ENCODE measurements at places on chromosomes 2 and 18. TPM values are rescaled to one million over a fixed set of nuclear protein-coding genes. Genes with fewer than 3 reads are reported as not detected.

DNA sequence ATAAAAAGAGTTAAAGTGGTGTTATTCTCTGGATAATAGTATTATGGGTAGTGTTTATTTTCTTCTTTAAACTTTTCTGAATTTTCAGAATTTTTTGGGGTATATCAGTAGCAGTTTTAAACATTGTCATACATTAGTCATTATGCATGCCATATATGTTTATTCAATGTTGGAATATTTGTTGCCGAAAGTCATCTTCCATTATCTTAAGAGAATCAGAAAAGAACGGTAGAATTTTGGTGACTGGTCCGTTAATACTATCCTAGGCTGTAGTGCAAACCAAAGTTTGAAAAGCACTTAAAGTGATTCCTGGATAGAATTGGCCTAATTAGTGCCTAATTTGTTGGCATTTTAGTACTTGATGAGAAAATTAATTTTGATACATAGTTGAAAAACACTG, 244.1 kb downstream of the PHLPP1 start:
- no peak for DNase-seq

DNA sequence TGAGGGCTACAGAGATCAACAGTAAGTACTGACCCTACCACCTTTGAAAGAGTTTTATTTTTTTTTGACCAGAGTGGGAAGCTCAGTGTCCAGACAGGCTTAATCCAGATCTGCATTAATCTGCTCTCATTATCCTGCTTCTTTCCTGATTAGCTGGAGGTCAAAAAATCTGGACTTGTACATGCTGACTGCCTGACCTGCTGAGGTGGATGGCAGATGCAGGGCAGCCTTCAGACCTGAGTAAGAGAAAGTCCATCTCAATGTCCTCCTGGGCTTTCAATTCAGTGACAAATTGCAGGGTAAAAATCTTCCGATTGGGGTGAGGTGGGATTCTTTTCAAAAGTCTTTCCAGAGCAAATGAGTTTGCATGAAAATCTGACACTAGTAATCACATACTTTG, 998.8 kb upstream of the PIK3C3 start:
- no peak for DNase-seq

DNA sequence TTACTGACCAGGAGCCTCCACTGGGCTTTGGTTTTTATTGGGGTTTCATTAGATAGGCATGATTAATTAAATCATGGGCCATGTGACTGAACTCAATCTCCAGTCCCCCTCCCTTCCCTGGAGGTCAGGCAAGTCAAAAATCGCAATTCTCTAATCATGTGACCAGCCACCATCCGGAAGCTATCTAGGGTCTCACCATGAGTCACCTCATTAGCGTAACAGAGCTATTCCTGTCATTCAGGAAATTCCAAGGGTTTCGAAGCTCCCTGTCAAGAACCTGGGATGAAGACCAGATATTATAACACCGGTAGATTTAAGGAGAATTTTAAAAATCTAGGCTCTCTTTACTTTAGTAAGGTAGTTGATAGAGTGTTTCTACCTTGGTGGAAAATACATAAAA, 180.3 kb upstream of the TCF4 start:
- DNase-seq: no peak

GRCh38 chr2:27798486-27798885, 27.0 kb downstream of the MRPL33 start:
- no peak for DNase-seq

DNA sequence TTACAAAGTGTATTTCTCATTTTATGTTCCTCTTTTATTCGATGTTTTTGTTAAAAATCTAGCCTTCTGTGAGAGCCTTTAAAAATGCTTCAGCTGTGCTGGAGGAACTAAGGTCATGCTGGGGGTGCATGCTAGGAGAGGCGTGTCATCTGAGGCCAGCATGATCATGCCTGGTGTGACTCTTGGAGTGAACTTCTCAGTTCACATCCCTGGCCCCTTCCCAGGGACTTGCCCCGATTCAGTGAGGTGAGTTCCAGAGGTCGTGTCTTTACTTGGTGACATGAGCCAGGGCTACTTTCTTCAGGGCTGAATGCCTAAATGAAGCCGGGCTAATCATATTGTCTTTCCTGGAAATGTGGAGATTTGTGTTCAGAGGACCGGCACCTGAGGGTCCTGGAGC, 264.9 kb downstream of the MREG start:
- no peak for DNase-seq

- DNase-seq: no peak
These were observed 15.3 kb downstream of the SEH1L start for GRCh38 chr18:12963069-12963468.

GRCh38 chr2:182628916-182629315, 87.1 kb upstream of the DNAJC10 start:
- DNase-seq: no peak

GRCh38 chr18:26405190-26405801, 143.1 kb downstream of the KCTD1 start:
- DNase-seq: no peak

DNA sequence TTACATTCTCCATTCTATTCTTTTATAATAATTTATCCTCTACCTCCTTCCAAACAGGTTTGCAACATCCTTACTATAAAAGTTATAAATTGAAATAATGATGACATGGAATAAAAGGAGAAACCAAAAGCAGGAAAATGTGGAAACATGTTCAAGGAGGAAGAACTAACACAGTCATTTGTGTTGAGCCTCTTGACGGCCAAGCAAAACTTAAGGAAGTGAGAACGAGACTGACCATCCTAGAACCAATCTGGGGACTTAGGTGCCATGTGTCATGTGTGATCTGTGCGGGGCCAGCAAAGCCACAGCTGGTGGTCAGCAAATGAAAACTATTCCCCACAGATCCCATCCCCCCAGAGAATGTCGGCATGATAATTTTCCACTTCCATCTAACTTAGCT, 25.6 kb upstream of the FAM124B start:
- no peak for DNase-seq

- no peak for DNase-seq
These were observed 58.9 kb downstream of the SH3RF3 start for GRCh38 chr2:109187711-109188495.

DNA sequence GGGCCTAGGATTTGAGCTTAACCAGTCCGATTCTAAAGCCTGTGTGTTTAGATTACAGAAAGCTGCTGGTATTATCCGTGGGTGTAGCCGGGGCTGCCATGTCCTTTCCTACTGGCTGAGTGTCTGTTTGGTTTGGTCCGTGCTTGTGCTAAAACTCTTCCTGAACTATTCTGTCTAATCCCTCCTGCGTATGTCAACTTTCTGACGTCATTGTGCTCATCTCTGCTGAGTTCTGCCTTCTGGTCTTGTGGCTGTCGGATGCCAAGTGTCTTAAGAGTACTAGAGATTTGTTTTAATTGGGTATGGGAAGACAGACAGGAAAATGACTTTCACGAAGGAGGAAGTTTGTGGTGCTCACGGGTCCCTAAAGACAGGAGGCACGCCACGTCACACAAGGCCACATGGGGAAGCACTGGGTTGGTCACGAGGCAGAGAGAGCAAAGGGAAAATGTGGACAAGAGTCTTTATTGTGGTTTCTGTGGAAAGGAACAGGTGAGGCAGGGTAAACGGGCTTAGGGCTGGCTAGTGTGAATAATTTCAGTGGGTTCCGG, 31.8 kb upstream of the NTSR2 start:
- no peak for DNase-seq

- DNase-seq: no peak
These were observed 142.7 kb upstream of the DOK6 start for GRCh38 chr18:69257861-69258458.

GRCh38 chr2:68734688-68735525, at the start of gene ARHGAP25:
TSS of gene ARHGAP25 (plus strand) at chr2:68734811. CDS start at chr2:68735200, 389 bp downstream.
- no peak for DNase-seq

- no peak for DNase-seq
These were observed 111.9 kb downstream of the MRO start for GRCh38 chr18:50707855-50708469.

DNA sequence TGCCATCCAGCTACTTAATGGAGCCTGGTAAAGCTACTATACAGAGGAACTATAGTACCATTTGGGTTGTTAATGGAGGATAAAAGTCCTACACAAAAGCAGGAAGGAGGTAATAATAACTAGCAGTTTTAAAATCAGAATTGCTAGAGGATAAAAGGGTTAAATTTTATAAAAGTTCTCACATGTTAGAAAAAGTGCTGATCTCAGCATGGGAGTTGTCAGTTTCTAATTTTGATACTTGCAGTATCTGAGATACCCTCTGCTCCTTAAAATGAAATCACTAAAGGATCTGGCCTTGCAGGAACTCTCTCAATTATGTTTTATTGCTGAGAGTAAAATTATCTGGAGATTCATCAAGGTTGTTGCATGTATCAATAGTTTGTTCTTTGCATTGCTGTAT, 272.2 kb upstream of the GYPC start:
- DNase-seq: no peak

DNA sequence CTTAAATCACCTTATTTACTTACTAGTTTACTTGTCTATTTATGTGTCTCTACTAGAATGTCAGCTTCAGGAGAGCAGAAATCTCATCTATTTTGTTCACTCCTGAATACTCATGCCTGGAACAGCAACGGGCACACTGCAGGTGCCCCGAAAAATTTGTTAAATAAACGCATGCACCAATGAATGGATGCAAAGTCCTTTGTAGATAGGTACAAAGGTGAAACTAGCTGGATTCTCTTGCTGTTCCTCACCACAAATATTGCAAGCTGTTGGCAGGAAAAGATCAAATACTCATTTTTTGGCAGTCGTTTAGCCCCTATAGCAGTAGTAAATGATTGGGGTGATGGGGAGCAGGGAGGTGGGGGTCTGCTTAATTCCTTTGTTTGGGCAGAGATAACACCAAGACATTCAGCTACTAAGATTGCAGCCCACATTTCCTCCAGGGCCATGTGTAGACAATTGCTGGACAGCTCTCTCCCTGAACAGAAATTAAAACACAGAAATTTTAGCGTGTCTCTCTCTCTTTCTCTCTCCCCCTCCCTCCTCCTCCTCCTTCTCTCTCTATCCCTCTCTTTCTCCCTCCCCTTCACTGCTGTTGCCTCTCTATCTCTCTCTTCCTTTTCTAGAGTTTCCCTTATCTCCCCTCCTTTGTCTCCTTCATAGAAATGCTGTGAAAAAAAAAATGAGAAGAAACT, 5.4 kb downstream of the MARCHF4 start:
- DNase-seq: no peak

GRCh38 chr18:14189858-14190257, 57.6 kb upstream of the ZNF519 start:
- no peak for DNase-seq

DNA sequence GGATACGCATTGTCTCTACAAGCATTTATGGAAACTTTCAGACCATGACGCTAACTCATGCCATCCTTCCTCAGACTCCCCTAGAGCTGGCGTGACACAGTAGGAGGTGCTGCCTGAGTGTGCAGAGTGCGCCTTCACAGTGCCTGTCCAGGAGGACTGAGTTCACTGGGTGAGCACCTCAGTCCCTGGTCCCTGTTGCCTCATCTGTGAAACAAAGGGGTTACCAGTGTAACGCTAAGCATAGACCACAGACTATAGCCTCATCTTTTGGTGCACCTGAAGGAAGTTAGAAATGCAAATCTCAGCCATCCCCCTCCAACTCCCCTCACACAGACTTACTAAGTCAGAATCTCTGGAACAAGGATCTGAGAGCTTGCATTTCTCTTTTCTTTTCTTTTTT, 142.8 kb downstream of the TMEM17 start:
- DNase-seq: no peak

- no peak for DNase-seq
These were observed 116.3 kb downstream of the SEPTIN10 start for GRCh38 chr2:109497463-109497862.

GRCh38 chr2:132760405-132760804, 90.4 kb upstream of the LYPD1 start:
- DNase-seq: no peak

GRCh38 chr2:85183076-85183475, 49.9 kb downstream of the TCF7L1 start:
- DNase-seq: no peak

GRCh38 chr2:178761759-178762371, 45.4 kb downstream of the TTN start:
- DNase-seq: no peak

- no peak for DNase-seq
These were observed 402.2 kb downstream of the NCKAP5 start for GRCh38 chr2:133166031-133166430.

GRCh38 chr18:61955644-61956043, 62.8 kb upstream of the RNF152 start:
- no peak for DNase-seq

DNA sequence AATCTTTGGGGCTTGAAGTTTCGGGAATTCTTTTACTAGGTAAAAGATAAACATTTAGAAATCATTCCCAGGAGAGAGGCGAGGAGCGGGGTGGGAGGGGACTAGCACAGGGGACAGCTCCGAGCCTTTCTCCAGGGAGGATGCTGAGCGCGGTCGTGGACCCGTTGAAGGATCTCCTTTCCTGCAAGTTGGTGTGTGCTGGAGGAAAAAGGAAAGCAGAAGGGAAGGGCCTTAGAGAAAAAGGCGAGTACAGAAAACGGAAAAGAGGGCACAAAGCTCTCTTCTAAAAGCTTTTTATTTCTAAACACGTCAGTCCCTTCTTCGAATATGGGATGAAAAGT, 640 bp downstream of the SLC39A6 start:
- no peak for DNase-seq

DNA sequence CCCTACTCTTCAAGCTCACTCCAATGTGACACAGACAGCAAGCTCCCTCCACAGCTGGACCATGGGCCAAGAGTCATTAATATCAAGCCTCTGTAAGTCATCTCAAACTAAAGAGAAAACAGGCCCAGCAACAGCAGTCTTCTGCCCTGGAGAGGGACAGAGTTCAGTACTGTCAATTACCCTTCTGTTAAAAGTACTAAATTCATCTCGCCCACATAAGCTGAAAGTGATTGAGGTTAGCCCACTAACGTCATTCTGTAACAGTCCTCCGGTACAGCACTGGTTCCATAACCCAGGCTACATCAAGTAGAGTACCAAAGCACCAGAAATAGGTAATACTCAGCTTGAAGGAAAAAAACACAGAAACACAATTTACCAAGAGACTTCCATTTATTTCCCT, 25.9 kb downstream of the THADA start:
- no peak for DNase-seq

GRCh38 chr2:51420511-51420910, 388.6 kb upstream of the NRXN1 start:
- no peak for DNase-seq

- DNase-seq: no peak
These were observed 33.4 kb downstream of the FBXO11 start for GRCh38 chr2:47872941-47873340.

GRCh38 chr2:204012072-204012653, 75.6 kb downstream of the ICOS start:
- no peak for DNase-seq

The FMNL2 gene
- 0.34 TPM for total RNA-seq

The SAG gene
- 0.25 TPM for total RNA-seq

The MPP4 gene
- total RNA-seq: 0.17 TPM

The REG1B gene
- not detected for total RNA-seq

The HNMT gene
- total RNA-seq: 0.47 TPM

The CRYBA2 gene
- total RNA-seq: not detected

All from T-helper 17 cell (primary cell).